Effector memory CD4-positive, alpha-beta T cell (primary cell): ENCODE measurements at places on chromosomes 16 and 17.

DNA sequence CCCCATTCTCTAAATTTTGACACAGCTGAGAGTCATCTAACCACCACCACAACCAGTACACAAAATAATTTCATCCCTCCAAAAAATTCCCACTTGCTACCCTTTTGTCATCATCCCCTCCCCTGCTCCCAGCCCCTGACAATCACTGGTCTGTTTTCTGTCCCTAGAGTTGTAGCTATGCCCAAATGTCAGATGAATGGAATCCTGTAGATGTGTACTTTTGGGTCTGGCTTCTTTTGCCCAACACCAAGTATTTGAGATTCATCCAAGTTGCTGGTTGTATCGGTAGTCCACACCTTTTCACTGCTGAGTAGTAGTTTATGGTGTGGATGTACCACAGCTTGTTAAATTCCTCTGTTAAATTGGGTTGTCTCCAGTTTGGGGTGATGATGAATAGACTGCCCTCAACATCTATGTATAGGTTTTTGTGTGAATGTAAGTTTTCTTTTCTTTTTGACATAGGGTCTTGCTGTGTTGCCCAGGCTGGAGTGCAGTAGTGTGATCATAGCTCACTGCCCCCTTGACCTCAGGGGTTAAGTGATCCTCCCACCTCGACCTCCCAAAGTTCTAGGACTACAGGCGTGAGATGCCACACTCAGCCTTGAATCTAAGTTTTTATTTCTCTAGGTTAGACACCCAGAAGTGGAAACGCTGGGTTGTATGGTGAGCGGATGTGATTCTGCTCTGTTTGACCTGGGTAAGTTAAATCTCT lies 14.6 kb upstream of the RMI2 start:
- no peak overlapping the region for H3K27ac ChIP-seq
- H3K4me1 ChIP-seq: peaks cover 16% of the 10 kb centered on the region
- DNase-seq: no peak
- no peak overlapping the region for H3K4me3 ChIP-seq
- no peaks in the 10 kb centered on the region for H3K36me3 ChIP-seq
- H3K27me3 ChIP-seq: no peaks in the 10 kb centered on the region

DNA sequence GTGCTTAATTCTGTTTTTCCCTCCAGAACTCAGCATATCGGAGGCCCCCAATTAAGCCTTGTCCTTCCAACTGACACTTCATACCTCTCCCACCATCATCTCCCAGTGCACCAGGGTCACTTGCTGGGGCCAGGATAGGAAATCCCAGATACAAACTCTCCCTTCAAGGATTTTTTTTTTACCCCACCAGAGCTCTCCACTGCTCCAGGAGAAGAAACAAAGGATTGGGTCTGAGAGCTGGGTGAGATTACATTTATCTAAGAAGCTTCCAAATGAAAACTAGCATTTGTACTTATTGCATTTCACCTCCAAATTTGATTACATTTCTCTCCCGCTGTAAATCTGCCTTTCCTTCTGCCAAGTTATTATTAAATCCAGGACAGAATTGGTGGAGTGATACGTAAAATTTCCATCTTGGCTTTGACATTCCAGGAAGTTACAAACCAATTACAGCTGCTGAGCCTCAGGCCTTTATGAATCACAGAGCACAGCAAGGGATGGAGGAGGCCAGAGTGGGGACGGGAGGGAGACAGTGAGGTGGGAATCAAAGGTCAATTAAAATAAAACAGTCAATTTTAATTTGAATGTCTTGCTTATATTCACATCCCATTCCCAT lies 123.5 kb downstream of the USP31 start:
- H3K4me3 ChIP-seq: no peak overlapping the region
- H3K36me3 ChIP-seq: no peaks in the 10 kb centered on the region
- H3K4me1 ChIP-seq: no peaks in the 10 kb centered on the region
- H3K27ac ChIP-seq: no peak overlapping the region

DNA sequence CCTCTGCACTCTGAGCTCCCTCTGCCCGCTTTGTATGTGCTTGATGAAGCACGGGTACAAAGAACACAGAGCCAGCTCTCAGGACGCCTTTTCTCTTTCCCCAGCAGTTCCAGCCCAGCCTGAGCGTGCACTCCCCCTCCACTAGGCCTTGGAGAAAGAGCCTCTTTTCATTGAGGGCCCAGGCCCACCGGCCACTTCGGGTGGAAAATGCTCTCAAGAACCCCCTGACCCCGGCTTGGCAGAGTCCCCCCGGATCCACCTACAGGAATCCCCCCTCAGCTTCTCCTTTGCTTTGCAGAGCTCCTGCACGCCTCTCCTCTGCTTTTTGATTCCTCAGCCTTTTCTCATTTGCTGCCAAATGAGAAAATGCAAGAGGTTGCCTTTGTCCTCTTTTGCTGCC lies 30.2 kb downstream of the MRC2 start:
- DNase-seq: no peak
- H3K4me3 ChIP-seq: no peak overlapping the region

DNA sequence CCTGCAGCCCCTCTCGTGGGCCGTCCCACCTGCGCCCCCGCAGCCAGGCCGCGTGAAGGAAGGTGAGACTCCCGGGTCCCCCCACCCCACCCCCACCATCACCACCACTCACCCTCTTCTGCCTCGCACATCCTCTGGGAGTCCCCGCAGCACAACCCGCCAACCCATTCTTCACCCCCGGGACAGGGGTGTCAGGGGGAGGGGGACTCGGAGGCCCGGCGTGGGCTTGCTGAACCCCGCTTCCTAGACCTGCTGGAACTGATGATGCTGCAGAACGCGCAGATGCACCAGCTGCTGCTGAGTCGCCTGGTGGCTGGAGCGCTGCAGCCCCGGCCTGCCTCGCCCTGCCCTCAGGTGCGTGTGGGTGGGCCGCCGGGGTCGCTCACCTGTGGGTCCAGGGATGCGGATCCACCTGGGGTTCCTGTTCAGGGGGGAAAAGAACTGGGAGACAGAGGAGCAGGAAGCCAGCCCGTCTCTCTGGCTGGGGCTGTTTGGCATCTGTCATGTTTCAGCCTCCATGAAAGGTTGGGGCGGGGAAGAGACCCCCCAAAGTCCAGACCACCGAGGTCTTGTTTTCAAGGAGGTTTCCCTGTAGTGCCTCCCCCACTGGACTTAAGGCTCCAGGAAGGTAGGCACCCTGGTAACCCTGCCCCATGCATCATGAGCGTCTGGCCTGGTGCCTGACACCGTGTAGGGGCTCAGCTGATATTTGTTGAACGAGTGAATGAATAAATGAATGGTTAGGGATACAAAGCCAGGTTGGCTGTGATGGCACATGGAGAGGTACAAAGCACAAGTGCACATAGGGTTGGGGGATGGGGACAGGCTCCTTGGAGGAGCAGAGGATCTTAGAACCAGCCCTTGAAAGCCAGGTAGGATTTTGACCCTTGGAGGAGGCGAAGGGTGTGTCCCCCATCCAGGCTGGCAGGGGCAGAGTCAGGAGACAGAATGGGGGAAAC lies 849 bp downstream of the PRR29 start:
- H3K36me3 ChIP-seq: peaks cover 25% of the 10 kb centered on the region
- H3K4me3 ChIP-seq: peak overlapping the region; percentile 83
- DNase-seq: no peak
- H3K27ac ChIP-seq: peak overlapping the region; percentile 67

DNA sequence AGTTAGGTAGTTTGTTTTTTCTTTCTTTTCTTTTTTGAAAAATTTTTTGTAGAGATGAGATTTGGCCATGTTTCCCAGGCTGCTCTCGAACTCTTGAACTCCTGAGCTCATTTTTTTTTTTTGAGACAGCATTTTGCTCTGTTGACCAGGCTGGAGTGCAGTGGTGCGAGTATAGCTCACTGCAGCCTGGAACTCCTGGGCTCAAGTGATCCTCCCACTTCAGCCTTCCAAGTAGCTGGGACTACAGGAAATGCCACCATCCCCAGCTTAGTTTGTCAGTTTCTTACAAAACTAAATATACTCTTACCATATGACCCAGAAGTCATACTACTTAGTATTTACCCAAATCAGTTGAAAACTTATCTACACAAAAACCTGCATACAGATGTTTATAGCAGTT lies 14.4 kb upstream of the FBXO47 start:
- H3K36me3 ChIP-seq: no peaks in the 10 kb centered on the region
- no peaks in the 10 kb centered on the region for H3K27me3 ChIP-seq
- no peak overlapping the region for H3K4me3 ChIP-seq
- no peak for DNase-seq

- peaks cover 50% of the 10 kb centered on the region for H3K36me3 ChIP-seq
- H3K27me3 ChIP-seq: no peaks in the 10 kb centered on the region
- DNase-seq: no peak
- H3K4me3 ChIP-seq: no peak overlapping the region
Measured at GRCh38 chr17:75692976-75693375, 25.8 kb downstream of the SAP30BP start.

- no peak for DNase-seq
- H3K27me3 ChIP-seq: no peaks in the 10 kb centered on the region
- H3K27ac ChIP-seq: no peak overlapping the region
- H3K4me3 ChIP-seq: no peak overlapping the region
Measured at GRCh38 chr17:16282522-16282921, 65.5 kb downstream of the PIGL start.

- no peaks in the 10 kb centered on the region for H3K27me3 ChIP-seq
- peak overlapping the region; percentile 68 for H3K4me3 ChIP-seq
- H3K36me3 ChIP-seq: no peaks in the 10 kb centered on the region
- peak overlapping the region; percentile 69 for H3K27ac ChIP-seq
- H3K4me1 ChIP-seq: peaks cover 13% of the 10 kb centered on the region
- no peak for DNase-seq
Measured at GRCh38 chr16:80541306-80541694, 507 bp downstream of the DYNLRB2 start.

GRCh38 chr16:78705694-78706093 lies 606.2 kb downstream of the WWOX start:
- H3K4me3 ChIP-seq: no peak overlapping the region
- no peaks in the 10 kb centered on the region for H3K4me1 ChIP-seq
- no peak for DNase-seq
- no peak overlapping the region for H3K27ac ChIP-seq

DNA sequence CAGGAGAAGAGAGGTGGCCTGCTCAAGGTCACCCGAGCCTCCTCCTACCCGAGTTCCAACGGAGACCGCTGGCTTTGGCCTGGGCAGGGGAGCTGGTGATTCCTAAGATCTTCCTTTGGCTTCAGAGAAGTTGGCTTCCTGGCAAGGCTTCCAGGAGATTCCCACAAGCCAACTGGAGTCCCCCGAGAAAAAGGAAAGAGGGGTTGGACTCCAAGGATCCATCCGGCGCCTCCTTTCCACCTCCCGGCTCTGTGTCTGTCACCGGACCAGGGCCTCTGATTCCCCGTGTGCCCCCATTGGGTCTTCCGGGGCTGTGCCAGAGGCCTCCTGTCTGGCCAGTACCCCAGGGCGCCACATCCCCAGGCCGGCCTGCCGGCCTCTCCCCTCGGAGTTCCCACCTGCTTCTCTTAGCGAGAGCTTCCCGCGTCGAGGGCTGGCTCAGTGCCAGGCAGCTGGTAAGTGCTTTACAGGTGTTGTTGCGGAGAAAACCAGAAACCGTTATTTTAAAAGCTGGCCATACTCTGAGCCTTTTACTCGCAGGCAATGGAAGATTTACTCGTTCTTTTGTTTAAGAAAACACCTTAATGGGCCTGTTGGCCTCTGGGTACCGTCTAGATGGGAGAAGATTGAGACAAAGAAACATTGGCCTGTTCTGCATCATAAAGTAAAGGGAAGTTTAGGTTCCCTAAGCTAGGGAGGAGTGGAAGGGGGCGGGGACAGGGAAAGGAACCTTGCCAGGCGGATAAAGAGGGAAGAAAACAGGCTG lies 258.4 kb upstream of the SDK2 start:
- no peak overlapping the region for H3K27ac ChIP-seq
- DNase-seq: no peak
- peaks cover 6% of the 10 kb centered on the region for H3K27me3 ChIP-seq
- no peaks in the 10 kb centered on the region for H3K36me3 ChIP-seq
- peaks cover 10% of the 10 kb centered on the region for H3K4me1 ChIP-seq
- no peak overlapping the region for H3K4me3 ChIP-seq

DNA sequence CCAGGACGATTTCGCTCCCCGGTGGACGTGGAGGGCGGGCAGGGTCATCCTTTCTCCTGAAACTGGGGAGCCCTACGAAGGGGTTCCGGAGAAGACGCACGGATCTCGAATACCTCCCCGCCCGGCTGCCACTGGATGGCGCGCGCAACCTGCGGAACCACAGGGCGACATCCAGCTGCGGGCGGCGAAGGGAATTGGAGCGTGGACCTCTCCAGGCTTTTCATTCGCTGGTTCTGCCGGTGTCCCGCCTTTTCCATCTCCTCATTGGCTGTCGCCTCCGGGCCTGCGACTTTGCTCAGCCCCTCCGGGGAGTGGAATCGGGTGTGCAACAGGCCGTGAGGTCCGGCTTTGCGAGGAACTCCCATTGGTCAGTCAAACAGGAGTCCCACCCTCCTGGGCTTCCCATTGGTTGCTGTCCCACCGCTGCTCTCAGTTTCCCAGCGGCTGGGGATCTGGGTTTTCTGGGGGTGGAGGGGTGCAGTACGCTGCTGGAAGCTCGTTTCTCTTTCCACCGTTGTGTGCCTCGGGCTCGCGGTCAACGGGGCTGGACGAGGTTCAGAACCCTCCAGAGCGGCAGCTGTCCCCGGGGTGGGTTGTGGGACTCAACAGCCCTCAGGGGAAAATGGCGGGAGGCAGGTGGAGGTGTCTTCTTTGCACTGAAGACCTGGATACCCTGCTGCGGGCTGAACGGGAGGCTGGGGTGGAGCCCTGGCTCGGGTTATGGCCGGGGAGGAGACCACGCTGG lies 14.5 kb downstream of the OR1D5 start:
- peak overlapping the region; percentile 25 for H3K27ac ChIP-seq
- DNase-seq: peak; percentile 93
- H3K36me3 ChIP-seq: no peaks in the 10 kb centered on the region
- no peaks in the 10 kb centered on the region for H3K4me1 ChIP-seq
- peak overlapping the region; percentile 88 for H3K4me3 ChIP-seq

- H3K27ac ChIP-seq: no peak overlapping the region
- peaks cover 15% of the 10 kb centered on the region for H3K36me3 ChIP-seq
- H3K4me1 ChIP-seq: peaks cover 7% of the 10 kb centered on the region
- H3K27me3 ChIP-seq: no peaks in the 10 kb centered on the region
- no peak overlapping the region for H3K4me3 ChIP-seq
Measured at GRCh38 chr17:44074231-44074910, 3.8 kb downstream of the G6PC3 start.

- no peak for DNase-seq
- H3K4me3 ChIP-seq: no peak overlapping the region
- H3K4me1 ChIP-seq: no peaks in the 10 kb centered on the region
- H3K27me3 ChIP-seq: no peaks in the 10 kb centered on the region
- no peak overlapping the region for H3K27ac ChIP-seq
- H3K36me3 ChIP-seq: no peaks in the 10 kb centered on the region
Measured at GRCh38 chr17:51802544-51802943, 356.0 kb downstream of the CA10 start.

DNA sequence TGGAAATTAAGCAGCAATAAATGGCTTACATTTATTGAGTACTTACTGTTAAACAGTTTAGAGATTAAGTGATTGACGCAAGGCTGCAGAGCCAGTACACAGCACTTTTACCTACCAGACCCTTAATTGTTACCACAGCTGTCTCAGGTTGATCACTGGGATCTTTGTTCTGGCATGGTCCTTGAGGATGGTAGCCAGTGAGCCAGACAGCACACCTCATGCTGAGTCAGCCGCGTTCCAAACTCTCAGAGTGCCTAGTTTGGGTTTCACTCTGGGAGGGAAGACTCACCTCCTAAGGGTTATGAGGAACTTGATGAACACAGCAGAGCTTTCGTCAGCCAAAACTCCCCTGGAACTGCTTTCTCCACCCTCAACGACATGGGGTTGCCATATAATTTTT lies 20.4 kb downstream of the CDH3 start:
- no peaks in the 10 kb centered on the region for H3K27me3 ChIP-seq
- no peak for DNase-seq
- H3K4me3 ChIP-seq: no peak overlapping the region
